Right renal cortex interstitium (tissue), 3 donors: ENCODE measurements at places on chromosomes 2 and 18. TPM values are rescaled to one million over a fixed set of nuclear protein-coding genes. Genes with fewer than 3 reads are reported as not detected.

Gene RIT2
- polyA plus RNA-seq, result not detected

Gene PHLPP1
- polyA plus RNA-seq, result 20.8 TPM

Gene ZBTB7C
- polyA plus RNA-seq, result 12.6 TPM

Gene CEBPZOS
- polyA plus RNA-seq, result 56.9 TPM

Gene WIPF1
- 24.3 TPM for polyA plus RNA-seq

Gene CDKL4
- 0.81 TPM for polyA plus RNA-seq

Gene KCNK3
- polyA plus RNA-seq, result 1.2 TPM

DNA sequence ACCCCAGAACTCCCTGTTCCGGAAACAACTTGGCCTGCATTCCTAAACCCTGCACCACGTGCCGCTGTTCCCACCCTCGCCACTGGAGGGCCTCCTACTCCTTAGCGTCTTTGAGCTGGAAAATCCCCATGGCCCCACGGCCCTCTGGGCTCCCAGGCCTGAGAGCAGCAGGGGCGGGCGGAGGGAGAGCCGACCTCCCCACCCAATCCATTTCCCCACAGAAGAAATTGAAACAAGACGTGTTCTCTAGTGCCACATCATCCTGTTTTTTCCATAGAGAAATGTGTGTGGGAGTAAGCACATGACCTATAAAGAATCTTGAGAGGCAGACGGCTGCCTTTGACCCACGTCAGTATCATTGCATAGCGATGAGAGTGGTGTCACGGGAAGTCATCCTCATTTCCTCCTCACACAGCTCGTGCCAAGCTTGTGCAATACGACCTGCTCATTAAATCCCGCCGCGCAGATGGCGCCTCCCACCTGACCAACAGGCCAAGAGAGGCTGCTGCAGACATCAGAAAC lies 79.2 kb downstream of the LAMA1 start:
- peak; percentile 57 for DNase-seq

DNA sequence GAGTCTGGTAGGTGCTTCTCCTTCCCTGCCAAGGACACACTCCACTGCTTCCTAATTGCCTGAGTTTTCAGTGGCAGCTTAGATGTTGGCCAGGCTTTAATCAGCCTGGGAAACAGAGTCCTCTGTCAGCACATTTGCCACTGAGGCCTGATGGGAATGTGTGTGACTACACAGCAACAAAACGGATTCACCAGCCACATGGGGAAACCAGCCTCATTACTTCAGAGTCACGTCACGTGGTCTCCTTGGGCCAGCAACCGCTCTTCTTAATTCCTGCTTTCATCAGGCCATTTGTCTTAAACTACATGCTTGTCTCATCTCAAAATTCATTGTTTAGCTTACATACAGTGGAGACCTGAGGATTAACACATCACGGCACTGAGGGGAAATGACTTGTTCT lies 93.9 kb upstream of the LTBP1 start:
- no peak for DNase-seq

GRCh38 chr2:200125444-200126284 lies 170.3 kb downstream of the MAIP1 start:
- no peak for DNase-seq

GRCh38 chr2:235908826-235909225 lies 259.4 kb downstream of the GBX2 start:
- DNase-seq, result no peak

- no peak for DNase-seq
These were observed 73.5 kb downstream of the ROCK2 start for GRCh38 chr2:11270891-11271290.

DNA sequence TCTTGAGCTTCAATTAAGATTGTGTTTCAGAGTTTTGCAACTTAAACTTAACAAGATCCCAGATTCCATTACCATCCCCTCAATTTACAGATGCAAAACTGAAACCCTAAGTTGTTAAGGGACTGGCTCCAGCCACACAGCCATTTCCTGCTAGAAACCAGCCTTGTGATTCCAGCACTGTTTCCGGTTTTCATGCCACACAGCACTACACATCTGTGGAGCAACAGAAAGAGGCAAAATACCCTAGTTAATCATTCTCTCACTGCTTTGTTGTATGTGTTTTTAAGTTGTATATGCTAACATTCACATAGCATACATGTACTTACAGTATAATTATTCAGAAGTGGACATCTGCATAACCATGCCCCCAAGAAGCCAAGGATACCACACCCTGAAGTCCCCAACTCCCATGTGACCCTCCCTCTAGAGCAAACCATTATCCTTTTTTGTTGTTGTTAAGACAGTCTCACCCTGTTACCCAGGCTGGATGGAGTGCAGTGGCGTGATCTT lies 87.4 kb downstream of the MYO5B start:
- DNase-seq, result no peak

DNA sequence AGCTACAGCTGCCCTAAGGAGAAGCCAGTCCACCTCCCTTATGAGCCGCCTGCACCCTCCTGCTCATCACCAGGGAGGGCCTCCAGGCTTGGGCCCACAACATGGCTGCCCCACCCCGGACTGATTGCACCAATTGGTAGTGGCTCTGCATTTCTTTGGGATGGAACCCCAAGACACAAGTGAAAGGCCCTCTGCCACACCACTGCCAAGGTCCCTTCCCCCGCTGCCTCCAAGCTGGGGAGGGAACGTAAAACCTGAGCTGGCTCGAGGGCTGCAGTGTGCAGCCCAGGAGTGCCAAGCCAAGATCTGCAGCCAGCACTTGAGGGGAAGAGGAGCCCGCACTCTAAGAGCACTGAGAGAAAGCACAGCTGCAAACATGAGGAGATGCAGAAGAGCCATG lies 97.3 kb downstream of the EFEMP1 start:
- no peak for DNase-seq

- no peak for DNase-seq
These were observed 1.4 kb downstream of the KRCC1 start for GRCh38 chr2:88053934-88054781.

GRCh38 chr2:68662466-68662865 lies 19.1 kb downstream of the PROKR1 start:
- no peak for DNase-seq

DNA sequence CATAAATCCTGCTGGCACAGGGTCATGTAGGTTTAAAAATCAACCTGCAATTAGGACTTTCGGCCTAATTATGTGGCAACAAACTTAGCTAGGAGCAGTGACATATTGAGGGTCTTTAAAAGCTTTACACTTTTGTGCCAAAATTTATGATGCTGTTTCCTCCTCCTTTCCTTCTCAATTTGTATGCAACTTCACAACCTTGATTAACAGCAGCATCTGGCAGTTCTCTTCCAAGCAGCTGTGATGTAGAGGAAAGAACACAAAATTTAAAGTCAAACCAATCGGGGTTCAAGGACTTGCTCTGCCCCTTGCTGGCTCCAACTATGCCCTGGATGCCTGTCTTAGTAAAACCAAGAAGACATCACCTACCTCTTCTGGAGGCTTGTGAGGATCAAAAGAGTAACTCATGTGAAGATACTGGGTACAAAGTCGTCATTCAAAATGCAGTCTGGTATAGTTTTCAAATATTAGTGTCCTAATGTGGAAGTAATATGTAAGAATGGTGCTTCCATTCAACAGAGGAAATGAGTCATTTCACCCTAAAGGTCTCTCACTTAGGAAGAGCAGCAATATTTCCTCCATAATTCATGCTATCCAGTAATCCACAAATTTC lies 94.7 kb downstream of the ANKRD44 start:
- no peak for DNase-seq

DNA sequence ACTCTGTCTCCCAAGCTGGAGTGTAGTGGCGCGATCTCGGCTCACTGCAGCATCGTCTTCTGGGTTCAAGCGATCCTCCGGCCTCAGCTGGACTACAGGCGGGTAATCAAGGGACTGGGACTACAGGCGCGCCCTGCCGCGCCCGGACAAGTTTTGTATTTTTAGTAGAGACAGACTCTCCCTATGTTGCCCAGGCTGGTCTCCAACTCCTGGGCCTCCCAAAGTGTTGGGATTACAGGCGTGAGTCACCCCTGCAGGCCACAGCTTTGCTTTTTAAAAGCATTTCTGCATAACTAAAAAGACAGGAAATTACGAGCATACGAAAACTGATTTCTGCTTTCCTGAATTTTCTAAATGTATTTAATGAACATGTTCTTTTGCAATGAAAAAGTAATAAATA lies 916 bp upstream of the OSBPL1A start:
- DNase-seq, result no peak

- DNase-seq, result no peak
These were observed 64.6 kb upstream of the CNGA3 start for GRCh38 chr2:98281607-98282006.

DNA sequence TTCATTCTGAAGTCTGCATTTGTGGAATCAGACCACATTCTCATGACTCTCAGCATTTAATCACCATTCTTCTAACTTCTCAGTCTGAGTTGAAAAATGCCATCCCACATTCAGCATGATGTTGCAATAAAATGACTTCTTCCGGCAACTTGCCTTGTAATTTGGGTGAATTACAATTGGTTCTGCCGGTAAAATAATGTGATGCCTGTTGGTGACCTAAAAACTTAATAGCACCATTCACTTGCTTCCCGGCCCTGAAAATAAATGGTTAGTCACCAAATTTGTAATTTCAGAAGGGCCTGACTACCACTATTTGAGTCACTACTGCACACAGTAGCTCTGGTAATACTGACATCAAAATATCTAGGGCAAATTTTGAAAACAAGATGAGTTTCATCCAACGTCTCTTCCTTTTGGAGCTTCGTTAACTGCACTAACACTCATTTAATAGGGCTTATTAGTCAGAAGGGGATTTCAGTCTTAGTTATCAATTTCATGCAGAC lies 637.1 kb upstream of the CHAC2 start:
- DNase-seq, result no peak

- no peak for DNase-seq
These were observed 198.8 kb downstream of the KCNS3 start for GRCh38 chr2:18077231-18077630.

DNA sequence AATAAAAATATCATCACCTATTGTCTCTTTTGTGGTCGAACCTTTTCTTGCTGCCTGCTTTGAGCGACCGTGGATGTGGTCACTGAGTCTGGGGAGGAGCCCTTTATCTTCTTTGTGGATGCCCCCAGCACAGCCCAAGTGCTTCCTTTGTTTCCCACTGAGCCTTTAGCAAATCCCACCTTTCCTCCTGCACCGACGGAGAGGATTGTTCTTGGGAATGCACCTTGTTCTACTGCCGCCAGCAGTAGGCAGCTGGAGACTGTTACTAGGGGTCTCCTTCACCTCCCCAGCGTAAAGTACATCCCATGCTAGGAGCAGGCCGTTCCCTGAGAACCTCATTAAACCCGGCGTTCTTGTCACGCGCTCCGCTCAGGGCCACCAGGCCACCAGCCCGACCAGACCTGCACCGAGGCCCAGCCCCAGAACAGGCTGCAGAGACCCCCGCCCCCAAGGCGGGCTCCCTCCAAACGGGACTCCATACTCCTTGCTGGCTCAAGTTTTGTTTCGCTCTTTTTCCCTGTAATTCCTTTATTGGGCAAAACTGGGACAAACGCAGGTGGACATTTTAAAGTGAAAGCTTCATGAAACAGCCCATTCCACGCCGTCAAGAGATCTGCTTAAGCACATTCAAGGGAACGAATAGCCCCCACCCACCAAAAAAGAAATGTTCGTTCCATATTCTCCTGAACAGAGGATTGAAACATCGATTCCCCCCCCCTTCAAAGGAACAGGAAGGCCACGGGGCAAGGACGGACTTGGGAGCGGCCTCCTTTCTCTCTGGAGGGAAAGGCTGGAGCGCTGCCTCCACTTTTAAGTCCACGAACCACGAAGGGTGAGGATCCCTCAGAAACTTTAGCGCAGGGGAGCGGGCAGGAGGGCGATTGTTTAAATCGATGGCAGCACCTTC lies 1.1 kb upstream of the MAT2A start:
- DNase-seq, result no peak
